NCI-H1105 treated with DMSO at 0.1 percent for 48 hours (cell line): ENCODE measurements at places on chromosomes 2 and 18.

DNA sequence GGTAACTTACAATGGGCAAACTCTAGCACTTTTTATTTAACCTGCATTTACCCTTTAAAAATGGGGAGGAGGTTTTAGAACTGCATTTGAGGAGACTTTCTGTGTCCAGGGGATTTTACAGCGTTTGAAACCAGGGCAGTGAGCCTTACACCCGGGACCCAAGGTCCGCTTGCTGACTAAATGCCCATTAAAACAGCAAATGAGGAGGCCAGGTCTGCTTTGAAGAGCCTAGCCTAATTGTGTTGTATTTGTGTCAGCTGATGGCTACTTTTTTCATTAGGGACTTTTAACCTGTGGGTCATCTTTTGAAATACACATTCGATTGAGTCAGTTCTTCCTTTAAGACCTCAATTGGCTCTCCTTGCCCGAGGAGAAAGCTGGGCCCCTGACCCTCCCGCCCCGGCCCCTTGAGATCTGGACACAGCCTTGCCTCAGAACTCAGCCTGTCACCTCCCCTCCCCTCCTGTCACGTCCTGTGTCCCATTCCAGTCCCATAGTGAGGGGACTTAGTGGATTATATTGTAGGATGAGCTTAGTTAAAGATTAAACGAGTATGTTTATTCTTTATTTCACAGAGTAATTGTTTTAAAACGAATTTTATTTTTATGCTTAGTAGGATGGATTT lies 69.0 kb downstream of the KLHL29 start:
- DNase-seq: no peak

DNA sequence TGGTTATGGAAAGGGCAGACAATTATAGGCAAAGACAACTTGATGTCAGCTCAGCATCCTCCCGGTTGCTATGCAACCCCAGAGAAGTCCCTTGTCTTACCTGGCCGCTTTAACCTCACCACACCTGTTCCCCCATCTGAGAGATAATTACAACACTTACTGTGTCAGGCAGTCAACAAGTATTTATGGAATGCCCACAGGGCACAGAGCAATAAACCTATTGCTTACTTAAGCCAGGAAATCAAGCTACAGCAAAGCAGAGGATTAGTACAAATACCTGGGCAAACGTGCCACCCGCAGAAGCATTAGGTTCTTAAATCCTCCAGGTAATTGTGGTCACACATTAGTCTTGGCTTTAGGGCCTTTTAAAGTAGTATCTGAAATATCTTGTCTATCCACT lies 320.4 kb upstream of the REV1 start:
- peak; percentile 73 for DNase-seq

- DNase-seq: no peak
Observed at GRCh38 chr2:76567478-76567877, 856.8 kb upstream of the GCFC2 start.

DNA sequence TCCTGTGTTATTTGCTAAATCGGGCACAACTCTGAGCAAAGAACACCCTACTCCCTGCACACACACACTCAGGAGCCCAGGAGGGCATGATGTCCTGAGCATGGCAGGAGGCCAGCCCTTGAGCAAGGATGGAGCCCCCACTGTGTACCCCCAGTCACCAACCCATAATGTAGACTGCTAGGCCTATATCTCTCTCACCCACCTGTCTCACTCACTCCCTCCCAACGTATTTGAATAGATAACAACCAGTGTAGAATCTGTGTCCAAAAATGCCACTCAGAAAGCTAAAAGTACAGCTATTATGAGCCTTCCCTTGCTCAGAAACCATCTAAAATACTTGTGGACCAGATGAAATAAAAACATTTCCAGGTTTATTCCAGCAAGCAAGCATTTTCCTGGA lies 29.3 kb downstream of the MERTK start:
- DNase-seq: no peak
